Gastrocnemius medialis (tissue), 4 donors: ENCODE measurements at places on chromosomes 1 and 21. TPM values are rescaled to one million over a fixed set of nuclear protein-coding genes. Genes with fewer than 3 reads are reported as not detected.

GRCh38 chr1:24743404-24744211, 1.6 kb upstream of the CLIC4 start:
- H3K4me3 ChIP-seq, result no peak overlapping the region
- no peak for DNase-seq
- no peaks in the 10 kb centered on the region for H3K27me3 ChIP-seq
- no peaks in the 10 kb centered on the region for H3K36me3 ChIP-seq
- H3K27ac ChIP-seq, result peak overlapping the region; percentile 9
- H3K4me1 ChIP-seq, result no peaks in the 10 kb centered on the region

DNA sequence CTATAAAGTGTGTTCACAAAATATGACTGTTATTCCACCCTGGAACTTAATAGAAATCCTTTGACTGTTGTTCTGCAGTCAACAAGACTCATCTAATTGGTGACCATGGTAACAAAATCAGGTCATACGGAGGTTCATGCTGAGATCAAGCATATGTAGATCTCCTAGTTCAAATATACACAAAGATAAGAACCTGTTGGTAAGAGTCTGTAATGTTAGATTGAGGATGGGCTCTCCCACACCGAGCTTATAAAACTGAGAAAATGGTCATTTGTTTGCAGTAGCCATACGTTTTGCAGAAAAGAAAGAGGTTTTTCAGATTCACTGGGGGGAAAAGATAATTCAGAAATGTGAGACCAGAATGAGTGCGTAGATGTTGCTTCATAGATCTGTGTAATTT, 468.1 kb downstream of the RPS6KC1 start:
- H3K4me3 ChIP-seq, result no peak overlapping the region
- H3K27me3 ChIP-seq, result no peaks in the 10 kb centered on the region
- no peaks in the 10 kb centered on the region for H3K36me3 ChIP-seq
- no peak for DNase-seq
- H3K4me1 ChIP-seq, result no peaks in the 10 kb centered on the region

DNA sequence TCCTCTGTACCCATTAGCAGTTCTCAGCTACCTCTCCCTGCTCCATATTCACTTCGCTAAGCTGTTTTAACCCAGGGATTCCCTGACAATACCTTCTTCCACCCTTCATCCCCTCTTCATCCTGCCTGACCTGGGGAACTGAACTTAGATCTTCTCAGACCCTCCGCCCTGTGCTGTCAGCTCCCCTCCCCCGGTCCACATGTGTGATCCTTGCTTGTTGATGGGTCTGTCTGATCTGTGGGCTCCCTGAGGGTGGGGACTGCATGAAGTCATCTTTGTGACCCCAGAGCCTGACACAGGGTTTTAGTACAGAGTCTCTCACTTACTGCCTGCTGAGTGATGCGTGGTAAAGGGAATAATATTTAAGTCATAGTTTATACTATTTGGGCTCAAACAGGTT, 11.8 kb downstream of the CHAF1B start:
- H3K27ac ChIP-seq, result peak overlapping the region; percentile 92
- no peaks in the 10 kb centered on the region for H3K27me3 ChIP-seq
- no peak for DNase-seq
- H3K36me3 ChIP-seq, result no peaks in the 10 kb centered on the region

GRCh38 chr21:44490816-44491215, 35.5 kb downstream of the LRRC3 start:
- H3K27me3 ChIP-seq, result peaks cover 11% of the 10 kb centered on the region
- no peaks in the 10 kb centered on the region for H3K4me1 ChIP-seq
- no peak overlapping the region for H3K27ac ChIP-seq
- no peak overlapping the region for H3K4me3 ChIP-seq

GRCh38 chr1:50183378-50184133, 74.8 kb downstream of the ELAVL4 start:
- no peak overlapping the region for H3K4me3 ChIP-seq
- H3K27ac ChIP-seq, result no peak overlapping the region
- H3K4me1 ChIP-seq, result peaks cover 8% of the 10 kb centered on the region
- DNase-seq, result no peak

- H3K27ac ChIP-seq, result no peak overlapping the region
- H3K36me3 ChIP-seq, result peaks cover 67% of the 10 kb centered on the region
- H3K27me3 ChIP-seq, result no peaks in the 10 kb centered on the region
- DNase-seq, result no peak
Observed at GRCh38 chr1:183551924-183552323, 38.3 kb downstream of the NCF2 start.

DNA sequence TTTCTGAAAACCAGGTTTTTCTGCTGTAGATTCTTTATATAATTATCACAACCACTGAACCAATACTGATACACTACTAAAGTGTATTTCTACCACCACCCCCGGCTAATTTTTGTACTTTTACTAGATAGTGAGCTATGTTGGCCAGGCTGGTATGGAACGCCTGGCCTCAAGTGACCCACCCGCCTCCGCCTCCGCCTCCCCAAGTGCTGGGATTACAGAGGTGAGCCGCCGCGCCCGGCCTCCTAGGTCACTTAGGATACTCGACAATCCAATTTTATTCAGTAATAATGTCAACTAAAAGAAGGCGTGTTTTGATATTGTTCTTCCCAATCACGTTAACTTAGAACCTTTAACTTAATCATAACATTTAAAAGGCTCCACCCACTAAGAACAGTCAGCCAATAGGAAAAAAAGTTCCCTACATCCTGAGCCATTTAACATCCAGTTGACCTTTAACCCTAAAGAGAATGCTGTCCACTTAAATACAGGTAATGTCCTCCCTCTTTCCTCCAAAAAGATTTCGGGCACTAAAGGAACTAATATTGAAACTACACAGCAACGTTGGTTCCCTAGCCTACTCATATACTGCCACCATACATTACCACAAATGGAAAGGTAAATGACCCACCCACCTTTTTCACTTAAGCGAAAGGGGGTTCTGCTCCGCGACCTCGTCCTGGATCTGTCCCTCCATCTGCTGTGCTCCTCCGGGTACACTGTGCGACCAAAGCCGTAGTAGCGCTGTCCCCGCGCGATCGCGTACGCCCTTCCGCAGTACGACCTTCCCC, 1.2 kb downstream of the RSRP1 start:
- DNase-seq, result no peak
- H3K27me3 ChIP-seq, result no peaks in the 10 kb centered on the region
- H3K36me3 ChIP-seq, result peaks cover 48% of the 10 kb centered on the region
- peak overlapping the region; percentile 96 for H3K4me3 ChIP-seq
- H3K27ac ChIP-seq, result peak overlapping the region; percentile 99
- peaks cover 26% of the 10 kb centered on the region for H3K4me1 ChIP-seq

DNA sequence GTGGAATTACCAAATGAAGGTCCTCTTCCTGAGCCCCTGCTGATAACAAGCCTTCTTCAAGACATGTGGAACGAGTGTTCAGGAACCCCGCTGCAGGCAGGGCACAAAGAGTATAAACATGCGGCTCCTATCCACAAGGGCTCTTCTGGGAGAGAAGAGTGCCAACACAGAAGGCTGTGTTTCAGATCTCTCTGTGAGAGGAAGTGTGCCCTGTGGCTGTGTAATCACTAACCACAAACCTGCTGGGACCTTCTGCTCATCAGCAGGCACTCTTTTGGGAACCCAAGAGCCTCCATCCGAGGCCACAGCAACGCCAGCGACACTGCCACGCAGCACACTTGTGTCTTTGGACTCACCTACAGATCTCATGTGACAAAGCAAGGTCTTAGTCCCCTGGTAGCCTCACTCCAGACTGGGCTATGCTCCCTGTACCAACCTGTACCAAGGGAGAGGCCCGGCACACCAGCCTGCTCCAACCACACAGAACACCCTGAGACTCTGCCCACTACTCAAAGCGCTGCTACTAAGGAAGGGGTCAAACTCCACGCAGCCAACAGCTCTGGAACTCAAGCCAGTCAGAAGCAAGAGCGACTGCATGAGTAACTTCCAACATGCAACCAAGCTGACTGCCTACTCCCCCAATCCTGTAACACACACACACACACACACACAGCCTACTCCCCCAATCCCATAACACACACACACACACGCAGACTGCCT, 7.8 kb downstream of the PTTG1IP start:
- H3K4me1 ChIP-seq, result peaks cover 48% of the 10 kb centered on the region
- peak overlapping the region; percentile 32 for H3K27ac ChIP-seq
- no peak overlapping the region for H3K4me3 ChIP-seq
- H3K27me3 ChIP-seq, result no peaks in the 10 kb centered on the region
- H3K36me3 ChIP-seq, result no peaks in the 10 kb centered on the region

- H3K4me1 ChIP-seq, result peaks cover 8% of the 10 kb centered on the region
- H3K4me3 ChIP-seq, result no peak overlapping the region
- H3K36me3 ChIP-seq, result no peaks in the 10 kb centered on the region
- DNase-seq, result no peak
Observed at GRCh38 chr1:183989078-183989577, 48.4 kb downstream of the COLGALT2 start.

DNA sequence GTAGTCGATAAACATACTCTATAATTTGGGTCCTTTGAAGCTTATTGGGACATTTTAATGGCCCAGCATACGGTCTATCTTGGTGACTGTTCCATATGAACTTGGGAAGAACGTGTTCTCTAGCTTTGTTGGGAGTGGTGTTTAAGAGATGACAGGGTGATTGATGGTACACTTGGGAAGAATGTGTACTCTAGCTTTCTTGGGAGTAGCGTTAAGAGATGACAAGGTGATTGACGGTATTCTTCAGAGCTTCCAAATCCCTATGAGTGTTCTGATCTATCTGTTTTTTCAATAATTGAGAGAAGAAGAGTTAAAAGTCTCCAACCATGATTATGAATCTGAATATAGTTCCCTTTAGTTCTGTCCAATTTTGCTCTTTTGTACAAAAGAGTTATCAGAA, 9.4 kb downstream of the NPHP4 start:
- DNase-seq, result no peak
- H3K27me3 ChIP-seq, result no peaks in the 10 kb centered on the region
- H3K36me3 ChIP-seq, result no peaks in the 10 kb centered on the region
- H3K4me1 ChIP-seq, result no peaks in the 10 kb centered on the region
- no peak overlapping the region for H3K4me3 ChIP-seq

- no peak overlapping the region for H3K27ac ChIP-seq
- no peaks in the 10 kb centered on the region for H3K27me3 ChIP-seq
- no peak for DNase-seq
- H3K4me3 ChIP-seq, result no peak overlapping the region
Observed at GRCh38 chr1:12201352-12202189, 28.3 kb upstream of the VPS13D start.

DNA sequence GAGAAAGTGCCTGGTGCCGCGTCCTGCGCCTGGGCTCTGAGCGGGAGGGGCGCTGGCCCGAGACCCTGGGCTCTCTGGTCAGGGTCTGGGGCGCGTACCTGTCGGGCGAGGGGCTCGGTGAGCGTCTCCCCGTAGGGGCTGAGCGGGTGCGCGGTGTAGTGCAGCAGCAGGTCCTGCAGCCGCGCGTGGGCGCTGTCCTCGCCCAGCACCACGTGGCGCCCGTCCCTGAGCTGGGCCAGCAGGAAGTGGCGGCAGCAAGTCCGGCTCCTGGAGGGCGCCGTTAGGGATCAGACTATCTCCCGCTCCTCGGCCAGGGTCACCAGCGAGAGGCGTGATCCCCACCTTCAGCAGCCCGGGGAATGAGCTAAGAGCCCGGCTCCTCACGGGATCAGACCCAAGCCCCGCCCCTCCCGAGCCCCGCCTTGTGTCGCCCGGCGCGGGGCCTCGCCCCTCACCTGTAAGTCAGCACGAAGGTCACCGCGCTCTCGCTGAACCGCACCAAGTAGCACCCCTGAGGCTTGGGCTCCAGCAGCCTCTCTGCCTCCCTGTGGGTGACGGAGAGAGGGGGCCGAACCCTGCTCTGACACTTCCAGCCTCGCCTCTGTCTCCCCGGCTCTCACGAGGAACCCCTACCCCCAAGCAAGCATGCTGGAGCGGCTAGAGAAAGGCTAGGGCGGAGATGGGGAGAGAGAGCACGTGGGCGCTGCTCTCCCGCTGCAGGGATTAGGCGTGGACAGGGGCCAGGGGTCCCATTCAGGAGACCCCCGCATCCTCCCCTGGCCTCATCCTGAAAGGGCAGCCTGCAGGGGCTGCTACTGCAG, 2.7 kb downstream of the SH2D2A start:
- peak overlapping the region; percentile 62 for H3K4me3 ChIP-seq
- no peak for DNase-seq
- H3K27ac ChIP-seq, result peak overlapping the region; percentile 70
- H3K36me3 ChIP-seq, result no peaks in the 10 kb centered on the region
- no peaks in the 10 kb centered on the region for H3K27me3 ChIP-seq

DNA sequence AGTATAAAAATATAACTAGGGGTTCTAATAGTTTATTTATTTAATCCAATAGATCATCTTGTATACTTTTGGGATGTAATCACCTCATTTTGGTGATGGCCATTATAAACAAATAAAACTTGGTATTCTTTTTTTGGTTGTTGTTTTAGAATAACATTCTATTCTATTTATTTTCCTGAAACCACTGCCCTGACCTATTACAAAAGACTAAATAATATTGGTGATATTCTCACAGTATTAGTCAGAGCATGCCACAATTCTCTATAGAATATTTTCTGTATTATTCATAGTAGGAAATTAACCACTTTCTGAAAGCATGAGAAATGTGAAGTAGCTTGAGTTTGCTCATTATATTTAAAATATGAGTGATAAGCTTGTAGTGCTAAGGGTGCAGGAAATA, 54.1 kb upstream of the LRRC7 start:
- no peaks in the 10 kb centered on the region for H3K36me3 ChIP-seq
- H3K4me1 ChIP-seq, result no peaks in the 10 kb centered on the region
- no peak for DNase-seq
- H3K4me3 ChIP-seq, result no peak overlapping the region

TMEM35B gene
- total RNA-seq, result 4.7 TPM

KRTAP19-3 gene
- not detected for total RNA-seq

C1QB gene
- total RNA-seq, result 30.6 TPM

S100PBP gene
- total RNA-seq, result 11.5 TPM

MYOG gene
- total RNA-seq, result 146 TPM

ZNF124 gene
- 10.3 TPM for total RNA-seq

CAPN8 gene
- total RNA-seq, result 0.85 TPM
